Mammary microvascular endothelial cell (primary cell): ENCODE measurements at places on chromosomes 13 and 19. TPM values are rescaled to one million over a fixed set of nuclear protein-coding genes. Genes with fewer than 3 reads are reported as not detected.

The SLC8A2 gene
- total RNA-seq: not detected in 2 replicates

The IRGQ gene
- total RNA-seq: 23.6 and 24.0 TPM in 2 replicates

The CGB3 gene
- total RNA-seq: not detected in 2 replicates

The ZNF66 gene
- total RNA-seq: 0.80 and 0.84 TPM in 2 replicates

The CCDC169 gene
- 0.79 and 3.5 TPM in 2 replicates for total RNA-seq

The THSD8 gene
- not detected in 2 replicates for total RNA-seq

The ZNF724 gene
- 5.0 and 5.2 TPM in 2 replicates for total RNA-seq

The SLC10A2 gene
- not detected in 2 replicates for total RNA-seq

The URAD gene
- total RNA-seq: not detected in 2 replicates

The TRPM4 gene
- 19.6 and 25.9 TPM in 2 replicates for total RNA-seq

The GAS6 gene
- total RNA-seq: 27.9 and 29.5 TPM in 2 replicates

The CGB8 gene
- not detected in 2 replicates for total RNA-seq

The FOXA3 gene
- not detected in 2 replicates for total RNA-seq

The ZNF491 gene
- total RNA-seq: 0.64 and 1.4 TPM in 2 replicates

The PLVAP gene
- 6.3 and 8.9 TPM in 2 replicates for total RNA-seq

The SCN1B gene
- 10.1 and 15.4 TPM in 2 replicates for total RNA-seq

The RGL3 gene
- 0.67 and 0.94 TPM in 2 replicates for total RNA-seq

The PRODH2 gene
- not detected in 2 replicates for total RNA-seq

The DIRAS1 gene
- total RNA-seq: 0.13 and 0.39 TPM in 2 replicates

The HOOK2 gene
- 7.1 and 9.2 TPM in 2 replicates for total RNA-seq

The MED29 gene
- 19.3 and 25.0 TPM in 2 replicates for total RNA-seq

The COX7A1 gene
- 20.4 and 29.4 TPM in 2 replicates for total RNA-seq

The MCF2L gene
- 3.3 and 4.1 TPM in 2 replicates for total RNA-seq

The ATP8B3 gene
- 0.93 and 2.3 TPM in 2 replicates for total RNA-seq

The SMIM24 gene
- not detected in 2 replicates for total RNA-seq

The FUT2 gene
- not detected in 2 replicates for total RNA-seq

The WASF3 gene
- total RNA-seq: 2.5 and 3.0 TPM in 2 replicates

The ERICH6B gene
- not detected in 2 replicates for total RNA-seq

The ALG5 gene
- 31.1 and 37.7 TPM in 2 replicates for total RNA-seq

The LGALS7B gene
- total RNA-seq: not detected in 2 replicates

The OR7C1 gene
- total RNA-seq: not detected in 2 replicates

The CD22 gene
- 0.15 and 1.1 TPM in 2 replicates for total RNA-seq

The ZNF256 gene
- total RNA-seq: 1.7 and 3.0 TPM in 2 replicates

The LILRB3 gene
- total RNA-seq: not detected in 2 replicates

The SYNGR4 gene
- not detected in 2 replicates for total RNA-seq

The FRY gene
- total RNA-seq: 17.8 and 26.3 TPM in 2 replicates

The CFD gene
- 0.40 and 1.4 TPM in 2 replicates for total RNA-seq

The SLITRK1 gene
- total RNA-seq: not detected in 2 replicates

The LACC1 gene
- total RNA-seq: 1.7 and 4.0 TPM in 2 replicates

The SIGLEC8 gene
- total RNA-seq: not detected in 2 replicates

The FPR1 gene
- not detected in 2 replicates for total RNA-seq

The GPR183 gene
- total RNA-seq: 0.05 TPM in 1 of 2 replicates, not detected in the other

The NKPD1 gene
- total RNA-seq: 0.05 TPM in 1 of 2 replicates, not detected in the other

The KLK5 gene
- total RNA-seq: not detected in 2 replicates

The FFAR1 gene
- not detected in 2 replicates for total RNA-seq

The PLEKHJ1 gene
- 60.6 and 70.9 TPM in 2 replicates for total RNA-seq

The TMEM238 gene
- total RNA-seq: not detected in 2 replicates
